Mesenteric fat pad (tissue), 1 donor: ENCODE measurements at places on chromosomes 16 and 17.

GRCh38 chr16:63447121-63447520, 1410.9 kb upstream of the CDH8 start:
- no peak for DNase-seq

GRCh38 chr17:30519707-30520106, 42.5 kb downstream of the GOSR1 start:
- no peak for DNase-seq

GRCh38 chr16:52316241-52316640, 230.7 kb downstream of the TOX3 start:
- DNase-seq, result no peak

- DNase-seq, result no peak
These were observed 37.4 kb upstream of the EMP2 start for GRCh38 chr16:10617662-10618420.

DNA sequence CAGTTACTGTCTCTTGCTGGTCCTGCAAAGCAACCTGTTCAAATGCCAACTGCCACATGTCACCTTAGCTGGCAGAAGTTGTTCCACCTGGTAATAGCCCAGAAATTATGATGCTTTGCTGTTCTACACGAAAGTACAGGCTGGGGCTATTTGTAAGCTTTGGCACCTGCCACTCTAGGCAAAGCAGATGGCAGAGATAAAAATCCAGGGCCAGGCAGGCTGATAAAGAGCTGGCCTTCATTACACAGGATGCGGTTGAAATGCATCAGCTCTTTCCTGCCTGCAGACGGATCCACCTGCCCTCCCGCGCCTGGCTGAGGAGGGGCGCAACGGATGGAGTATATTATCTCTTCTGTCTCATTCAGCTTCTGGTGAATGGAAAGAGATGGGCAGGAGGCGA, 29.3 kb upstream of the KDM8 start:
- DNase-seq, result no peak

DNA sequence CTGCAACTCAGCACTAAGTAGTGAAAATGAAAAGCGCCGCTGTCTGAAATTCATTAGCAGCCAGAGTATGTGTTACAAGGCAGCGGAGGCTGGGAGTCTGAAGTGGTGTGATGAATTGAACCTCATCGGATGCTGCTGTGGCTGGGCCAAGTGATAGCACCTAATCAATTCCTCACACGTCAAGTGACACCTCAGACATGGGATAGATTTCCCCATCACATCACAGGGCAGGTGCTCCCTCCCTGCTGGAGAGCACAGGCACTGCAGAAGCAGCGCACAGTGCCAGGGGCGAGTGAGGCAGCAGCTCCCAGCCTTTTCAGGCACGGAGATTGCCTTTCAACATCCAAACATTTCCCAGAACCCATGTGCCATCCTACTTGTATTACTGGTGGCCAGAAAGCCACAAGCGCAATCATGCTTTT, 32.2 kb downstream of the DRC3 start:
- no peak for DNase-seq

DNA sequence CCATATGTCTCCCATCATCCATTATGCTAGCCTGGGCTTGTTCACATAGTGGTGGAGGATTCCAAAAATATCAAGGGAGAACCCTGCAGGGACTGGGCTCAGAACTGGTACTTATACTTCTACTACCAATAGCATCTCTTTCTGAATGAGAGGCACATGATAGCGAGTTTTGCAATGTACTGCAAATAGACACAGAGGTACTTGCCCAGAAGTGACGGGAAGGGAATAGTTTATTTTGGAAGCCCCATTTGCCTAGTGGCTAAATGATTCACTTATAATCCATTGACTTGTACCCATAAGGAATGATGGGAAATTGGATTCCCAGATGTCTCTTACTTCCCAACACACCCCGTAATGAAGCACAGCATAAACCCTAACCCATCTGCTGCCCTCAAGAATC, 124.8 kb upstream of the ERCC4 start:
- no peak for DNase-seq

DNA sequence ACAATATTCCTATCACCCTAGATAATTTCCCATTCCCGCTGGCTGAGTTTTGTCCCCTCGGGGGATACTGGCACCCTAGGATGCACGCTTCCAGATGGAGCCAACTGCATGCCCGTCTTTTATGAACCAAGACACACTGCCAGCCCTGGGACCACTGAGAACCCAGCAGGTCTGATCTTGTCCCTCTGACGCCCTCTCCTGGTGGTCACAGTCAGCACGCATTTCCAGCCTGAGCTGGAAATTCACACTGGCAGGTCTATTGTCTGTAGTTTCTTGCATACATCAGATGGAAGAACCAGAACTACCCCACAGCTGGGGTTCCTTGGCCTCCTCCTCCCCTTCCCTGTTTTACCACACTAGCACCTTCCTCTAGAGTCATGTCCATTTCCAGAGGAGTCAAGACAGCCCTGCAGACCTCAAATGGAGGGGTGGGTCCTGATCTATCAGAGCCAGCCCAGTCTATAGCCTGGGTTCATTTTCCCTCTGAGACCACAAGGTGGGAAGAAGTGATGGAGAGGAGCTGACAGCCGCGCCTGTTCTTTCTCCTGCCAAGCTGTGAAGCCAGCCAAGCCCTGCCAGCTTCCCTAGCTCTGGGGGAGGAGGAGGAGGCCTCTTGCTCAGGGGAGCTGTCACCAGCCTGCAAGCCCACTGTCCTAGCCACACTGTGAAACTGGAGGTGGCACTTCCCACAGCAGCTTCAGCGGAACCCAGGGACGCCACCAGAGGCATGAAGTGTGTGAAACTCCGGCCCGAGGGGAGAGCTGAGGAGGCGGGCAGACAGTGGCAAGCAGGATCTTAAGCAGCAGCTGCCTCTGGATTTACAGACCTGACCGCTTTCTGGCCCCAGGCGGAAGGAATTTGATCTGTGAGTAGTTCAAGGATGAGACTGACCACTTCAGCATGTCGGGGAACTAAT, 29.3 kb downstream of the MXRA7 start:
- no peak for DNase-seq

GRCh38 chr17:30389756-30390300, 11.1 kb downstream of the CPD start:
- no peak for DNase-seq

DNA sequence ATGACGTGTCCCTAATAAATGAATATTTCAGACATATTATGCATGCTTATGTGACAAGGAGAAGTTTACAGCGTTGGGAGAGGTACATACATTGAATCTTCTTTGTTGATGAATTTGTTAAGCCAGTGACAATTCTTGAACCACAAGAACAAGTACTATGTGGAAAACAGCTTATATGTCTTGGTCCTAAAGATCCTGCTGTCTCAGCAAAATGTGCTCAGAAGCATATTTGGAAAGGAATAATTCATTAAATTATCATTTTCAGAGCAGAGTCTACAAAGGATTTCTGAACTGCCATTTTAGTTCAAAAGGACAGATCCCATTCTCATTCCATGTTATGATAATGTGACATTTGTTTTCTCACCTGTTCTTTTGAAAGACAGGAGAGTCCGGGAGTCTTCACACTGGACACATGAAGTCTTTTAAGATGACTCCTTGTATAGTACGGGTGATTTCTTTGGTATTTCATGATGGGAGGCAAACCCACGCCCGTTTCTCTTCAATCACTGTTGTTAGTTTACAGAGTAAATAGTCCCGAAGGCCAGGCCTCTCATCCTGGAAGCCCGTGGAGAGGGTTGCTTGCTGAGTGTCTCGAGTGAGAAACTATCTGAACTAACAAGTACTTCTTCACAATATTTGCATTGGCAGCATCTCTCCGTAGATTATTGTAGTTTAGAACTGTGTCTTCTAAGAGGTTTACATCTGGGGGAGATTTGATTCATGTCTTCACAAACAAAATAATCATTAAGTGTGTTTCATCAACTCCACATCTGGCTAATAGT, 26.7 kb downstream of the VPS35L start:
- no peak for DNase-seq

DNA sequence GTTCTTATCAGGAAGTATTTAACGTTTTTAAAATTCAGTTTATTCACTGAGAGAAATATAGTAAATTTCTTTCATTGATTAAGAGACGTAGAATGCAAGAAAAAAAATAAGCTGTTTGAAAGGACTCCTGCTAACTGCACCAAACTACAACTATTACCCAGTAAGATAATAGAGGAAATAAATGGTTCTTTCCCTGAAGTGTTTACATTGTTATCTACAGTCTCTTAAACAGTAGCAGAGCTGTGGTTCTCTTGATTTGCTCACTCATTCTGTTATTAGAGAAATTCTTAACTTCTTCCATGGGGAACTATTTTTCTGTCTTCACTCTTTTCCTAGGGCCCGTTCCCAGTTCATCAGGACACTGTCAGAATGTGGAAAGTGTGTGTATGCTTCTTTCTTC, 973.0 kb downstream of the KCNJ2 start:
- no peak for DNase-seq

- DNase-seq, result peak; percentile 53
These were observed 107.3 kb upstream of the CDH5 start for GRCh38 chr16:66258916-66259845.

GRCh38 chr17:72617557-72617956, 474.9 kb downstream of the SLC39A11 start:
- no peak for DNase-seq

DNA sequence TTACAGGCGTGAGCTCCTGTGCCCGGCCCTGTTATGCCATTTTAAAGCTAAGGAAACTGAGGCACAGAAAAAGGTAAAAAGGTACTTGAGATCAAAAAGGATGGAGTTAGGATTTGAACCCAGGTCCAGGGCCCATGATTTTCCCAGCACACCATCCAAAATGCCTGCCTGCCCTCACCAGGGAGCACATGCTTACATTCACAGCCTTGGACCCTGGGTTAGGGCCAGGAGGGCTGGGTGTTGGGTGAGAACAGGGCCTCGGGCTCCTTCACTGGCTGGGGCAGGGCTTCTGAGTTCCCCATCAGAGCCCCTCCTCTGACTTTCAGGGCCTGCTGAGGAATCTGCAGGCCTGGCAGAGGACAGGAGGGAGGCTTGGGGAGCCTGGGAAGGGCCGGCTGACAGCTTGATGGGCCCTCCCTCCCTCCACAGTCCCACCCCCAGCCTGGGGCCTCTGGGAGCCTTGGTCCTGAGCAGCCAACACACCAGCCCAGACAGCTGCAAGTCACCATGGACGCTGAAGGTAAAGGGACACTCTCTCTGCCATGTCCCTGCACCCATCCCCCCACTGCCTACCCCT, at the start of gene QPRT:
QPRT (plus strand) TSS at position 490 of the 577 bp plus-strand sequence; CDS start at position 508, 18 bp downstream.
- no peak for DNase-seq

GRCh38 chr16:57754354-57755060, 18.9 kb downstream of the KATNB1 start:
- DNase-seq, result no peak
